ENCODE measurements at places on chromosomes 11 and 22. TPM values are rescaled to one million over a fixed set of nuclear protein-coding genes. Genes with fewer than 3 reads are reported as not detected.

DNA sequence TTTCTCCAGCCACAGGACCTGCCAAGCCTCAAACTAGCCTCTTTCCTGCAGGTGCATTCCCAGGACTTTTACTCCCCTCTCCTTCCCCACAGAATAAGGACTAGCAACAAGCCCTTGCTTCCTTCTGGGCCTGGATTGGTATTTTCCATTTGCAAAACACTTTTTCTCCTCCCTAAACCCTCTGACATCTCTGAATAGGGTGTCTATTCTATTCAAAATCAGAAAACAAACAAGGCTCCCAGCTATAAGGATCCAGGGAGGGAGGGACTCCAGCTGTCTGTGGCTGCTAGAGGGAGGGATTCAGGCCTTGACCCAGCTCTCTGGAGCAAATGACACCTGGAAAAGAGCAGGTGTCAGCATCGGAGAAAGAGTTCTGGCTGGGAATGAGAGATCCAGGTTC lies 168.5 kb upstream of the BDNF start:
- no peak for DNase-seq

DNA sequence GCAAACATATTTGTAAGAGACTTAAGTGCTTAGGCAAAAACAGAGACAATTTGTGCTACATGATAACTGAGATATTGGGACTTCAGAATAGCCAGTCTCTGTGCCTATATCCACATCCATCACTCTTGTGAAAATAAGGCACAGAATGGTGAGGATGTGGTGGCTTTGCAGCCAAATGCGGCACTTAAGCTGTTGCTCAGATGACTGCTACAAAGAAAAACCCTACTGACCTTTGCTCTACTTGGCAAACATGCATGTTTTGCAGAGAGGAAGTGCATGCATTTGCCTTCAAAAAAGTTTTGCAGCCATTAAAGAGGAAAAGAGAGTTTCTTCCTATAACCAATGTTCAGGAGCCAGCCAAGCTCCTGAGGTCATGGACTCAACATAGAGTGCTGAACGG lies 675.0 kb upstream of the KIRREL3 start:
- no peak for DNase-seq

- no peak for DNase-seq
Measured at GRCh38 chr11:38796281-38796680, 2198.2 kb upstream of the RAG2 start.

GRCh38 chr11:61749591-61750217 lies 2.7 kb upstream of the MYRF start:
- DNase-seq, result no peak

DNA sequence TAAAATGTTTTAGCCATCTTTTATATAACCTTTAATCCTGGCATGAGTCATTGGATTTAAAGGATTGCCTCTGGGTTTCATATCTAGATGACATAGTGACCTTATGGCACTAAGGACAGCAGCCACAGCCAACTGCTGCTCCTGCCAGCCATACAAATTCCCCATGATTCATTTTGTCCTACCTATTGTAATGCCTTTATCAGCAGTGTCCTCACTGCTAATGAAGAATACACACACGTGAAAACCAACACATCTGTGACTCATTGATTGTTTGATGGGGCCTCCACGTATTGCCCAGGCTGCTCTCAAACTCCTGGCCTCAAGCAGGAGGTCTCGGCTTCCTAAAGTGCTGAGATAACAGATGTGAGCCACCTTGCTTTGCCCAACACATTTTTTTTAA lies 1.8 kb downstream of the LDHAL6A start:
- DNase-seq, result peak; percentile 20

DNA sequence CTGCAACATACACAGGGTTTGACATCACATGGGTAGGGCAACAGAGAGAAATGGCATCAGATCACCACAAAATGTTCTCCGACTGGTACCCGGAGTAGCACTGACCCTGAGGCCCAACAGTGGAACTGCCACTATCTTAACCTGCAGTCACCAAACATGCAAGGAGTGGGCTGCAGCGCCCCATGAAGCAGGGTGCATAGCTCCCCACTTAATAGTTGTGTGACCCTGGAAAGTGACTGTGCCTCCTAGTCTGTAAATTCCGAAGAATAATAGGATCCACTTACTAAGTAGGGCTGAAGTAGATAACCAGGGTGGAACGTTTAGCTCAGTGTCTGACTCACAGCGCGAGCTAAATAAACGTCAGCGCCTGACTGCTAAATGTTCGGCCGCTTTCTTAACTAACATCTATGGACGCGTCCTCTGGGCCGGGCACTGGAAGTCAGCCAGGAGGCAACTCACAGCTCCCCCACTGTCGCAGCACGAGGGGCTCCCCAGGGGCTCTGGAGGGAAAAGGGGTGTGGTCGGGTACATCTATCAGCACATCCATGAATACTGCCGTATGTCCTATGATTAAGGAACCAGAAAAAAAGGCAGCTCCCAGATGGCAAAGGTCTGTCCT lies 777 bp downstream of the LTO1 start:
- DNase-seq, result no peak

DNA sequence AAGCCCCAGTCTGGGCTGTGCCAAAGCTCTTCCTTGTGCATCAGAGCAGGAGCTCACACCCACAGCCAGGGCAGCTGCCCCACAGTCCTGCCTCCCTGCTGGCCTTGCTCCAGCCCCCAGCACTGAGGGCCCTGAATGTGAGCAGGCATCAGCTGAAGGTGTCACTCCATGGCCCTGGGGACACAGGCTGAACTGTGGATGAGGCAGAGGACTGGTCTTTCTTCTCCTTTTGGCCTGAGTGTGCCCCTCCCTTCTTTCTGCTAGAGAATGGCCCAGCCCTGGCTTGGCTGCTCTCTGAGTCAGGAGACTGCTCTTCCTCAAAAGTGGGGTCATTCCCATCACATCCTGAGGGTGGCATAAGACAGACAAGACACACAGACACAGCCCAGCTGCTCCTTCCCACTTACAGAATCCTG lies 16.2 kb downstream of the OTOG start:
- no peak for DNase-seq

- DNase-seq, result no peak
Measured at GRCh38 chr22:27699383-27700019, 102.1 kb downstream of the MN1 start.

DNA sequence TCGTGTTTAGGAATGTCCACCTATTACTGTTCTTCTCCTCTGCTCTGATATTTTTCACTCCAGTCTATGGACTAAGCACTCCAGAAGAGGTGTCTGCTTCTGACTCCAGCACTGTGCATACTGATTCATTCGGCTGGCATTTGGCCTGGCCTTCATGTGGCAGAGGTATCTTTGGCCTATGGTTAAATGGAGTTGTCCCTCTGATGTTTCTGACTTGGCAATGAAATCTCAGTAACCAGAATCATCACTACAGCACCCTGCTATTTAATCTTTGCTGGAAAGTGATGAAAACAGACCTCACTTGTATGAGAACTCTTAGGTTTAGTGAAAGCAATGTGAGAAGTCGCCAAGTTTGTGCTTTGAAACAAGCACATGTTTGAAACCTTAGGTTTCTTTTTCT lies 155.2 kb downstream of the MAML2 start:
- DNase-seq, result no peak

DNA sequence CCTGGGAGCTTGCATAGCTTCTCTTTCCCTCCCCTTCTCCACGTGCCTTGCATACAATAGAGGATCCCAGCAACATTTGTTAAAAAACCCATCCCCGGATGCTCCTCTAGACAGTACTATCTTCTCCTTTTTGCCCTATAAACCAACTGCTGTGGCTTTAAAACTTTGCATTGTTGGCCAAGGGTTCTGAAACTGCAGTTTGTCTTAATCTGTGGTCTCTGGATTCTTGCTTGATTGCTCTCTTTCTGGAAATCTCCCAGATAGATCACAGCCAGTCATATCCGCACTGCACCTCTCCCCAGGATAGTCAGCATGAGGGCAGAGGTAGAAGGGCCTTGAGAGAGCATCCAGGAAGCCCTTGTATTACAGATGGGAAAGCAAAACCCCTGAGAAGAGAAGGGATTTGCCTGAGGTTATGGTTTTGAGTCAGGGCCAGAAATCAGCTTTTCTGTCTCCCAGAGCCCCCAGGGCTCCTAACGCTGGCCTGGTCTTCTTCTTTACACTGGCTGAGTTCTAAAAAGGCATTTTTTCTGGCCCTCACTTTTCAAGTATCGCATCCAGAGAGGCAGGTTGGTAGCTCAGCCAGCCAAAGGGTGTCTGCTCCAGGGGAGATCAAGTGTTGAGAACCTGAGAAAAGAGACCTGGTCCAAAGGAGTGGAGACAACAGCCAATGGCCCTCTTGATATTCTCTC lies 70.6 kb downstream of the ADM start:
- DNase-seq, result no peak

The LGR4 gene
- total RNA-seq, result 17.6 TPM

The ARSA gene
- 59.4 TPM for total RNA-seq

The ALX4 gene
- total RNA-seq, result not detected

The OR6A2 gene
- total RNA-seq, result 0.19 TPM
